ENCODE measurements at places on chromosomes 5 and 9.

DNA sequence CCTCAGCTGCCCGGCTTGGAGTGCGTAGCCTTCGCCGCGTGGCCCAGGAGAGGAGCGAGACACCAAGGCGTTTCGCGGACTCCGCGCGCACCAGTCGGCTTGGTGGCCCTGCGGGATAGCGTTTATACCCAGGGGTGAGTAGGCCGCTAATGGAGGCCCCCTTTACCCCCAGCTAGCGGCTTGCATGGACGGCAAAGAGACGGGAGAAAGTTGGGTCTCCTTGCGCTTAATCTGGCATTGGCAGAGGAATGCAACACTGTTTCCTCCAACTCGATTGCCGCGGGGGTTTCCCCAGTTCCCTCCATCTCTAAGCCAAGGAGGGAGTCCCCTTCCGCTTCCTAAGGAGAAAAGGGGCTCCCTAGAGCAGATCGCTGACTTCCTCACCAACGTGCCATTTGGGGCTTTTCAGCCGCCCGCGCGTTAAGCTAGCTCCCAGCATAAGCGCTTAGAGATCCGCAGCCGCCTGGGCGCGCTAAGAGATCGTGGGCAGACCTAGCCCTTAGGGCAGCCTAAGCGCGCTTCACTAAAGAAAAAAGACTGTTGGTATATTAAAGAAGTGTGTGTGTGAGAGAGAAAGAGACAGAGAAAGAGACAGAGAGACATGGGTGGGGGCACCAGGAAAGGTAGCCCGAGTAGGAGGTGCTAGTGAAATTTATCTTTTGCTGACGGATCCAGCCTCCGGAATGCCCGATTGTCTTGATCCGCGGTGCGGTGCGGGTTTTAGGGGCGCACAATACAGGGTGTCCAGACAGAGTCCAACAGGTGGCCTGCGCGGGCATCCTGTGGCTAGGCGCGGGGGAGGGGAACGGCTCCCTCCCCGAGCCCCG, 597.9 kb upstream of the SGCD start:
- DNase-seq: no peak

GRCh38 chr9:7086389-7086788, 328.6 kb downstream of the KDM4C start:
- DNase-seq: no peak

GRCh38 chr9:122402403-122402871, 31.6 kb downstream of the PTGS1 start:
- DNase-seq: no peak

GRCh38 chr5:57386958-57387357, 95.7 kb downstream of the ACTBL2 start:
- no peak for DNase-seq

- DNase-seq: no peak
Observed at GRCh38 chr5:143117821-143118220, 285.7 kb downstream of the NR3C1 start.

DNA sequence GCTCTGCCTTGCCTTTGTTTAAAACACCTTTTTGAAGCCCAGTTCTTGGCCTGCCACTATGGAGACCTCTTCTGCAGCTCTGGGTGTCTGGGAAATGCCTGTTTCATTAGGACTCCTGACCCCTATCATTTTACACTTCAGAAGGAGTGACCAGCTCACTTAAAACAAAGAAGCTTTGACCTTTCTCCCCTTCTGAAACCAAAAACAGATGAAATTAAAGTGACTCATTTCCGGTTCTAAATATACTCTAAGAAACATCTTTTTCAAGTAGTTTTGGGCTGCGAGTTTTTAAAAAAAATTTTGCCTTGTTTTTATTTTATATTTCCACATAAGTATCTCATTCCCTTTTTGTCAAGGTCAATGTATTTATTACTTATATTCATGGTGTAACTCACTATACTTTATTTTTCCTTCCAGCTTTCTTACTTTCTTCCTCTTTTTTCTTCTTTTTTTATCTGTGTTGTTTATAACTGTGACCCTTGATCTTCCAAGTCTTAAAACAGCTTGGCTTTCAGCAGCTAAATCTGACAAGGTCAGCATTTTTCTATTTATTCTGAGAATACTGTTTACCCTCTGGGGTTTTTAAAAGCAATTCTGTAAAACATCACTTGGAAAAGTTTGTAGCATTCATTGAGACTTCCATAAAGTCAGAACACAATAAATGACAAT, 672.9 kb downstream of the NR2F1-AS1 start:
- DNase-seq: no peak

- no peak for DNase-seq
Observed at GRCh38 chr5:176429972-176430371, 13.6 kb upstream of the CLTB start.

GRCh38 chr5:73764586-73764985, 138.6 kb downstream of the ARHGEF28 start:
- DNase-seq: no peak

DNA sequence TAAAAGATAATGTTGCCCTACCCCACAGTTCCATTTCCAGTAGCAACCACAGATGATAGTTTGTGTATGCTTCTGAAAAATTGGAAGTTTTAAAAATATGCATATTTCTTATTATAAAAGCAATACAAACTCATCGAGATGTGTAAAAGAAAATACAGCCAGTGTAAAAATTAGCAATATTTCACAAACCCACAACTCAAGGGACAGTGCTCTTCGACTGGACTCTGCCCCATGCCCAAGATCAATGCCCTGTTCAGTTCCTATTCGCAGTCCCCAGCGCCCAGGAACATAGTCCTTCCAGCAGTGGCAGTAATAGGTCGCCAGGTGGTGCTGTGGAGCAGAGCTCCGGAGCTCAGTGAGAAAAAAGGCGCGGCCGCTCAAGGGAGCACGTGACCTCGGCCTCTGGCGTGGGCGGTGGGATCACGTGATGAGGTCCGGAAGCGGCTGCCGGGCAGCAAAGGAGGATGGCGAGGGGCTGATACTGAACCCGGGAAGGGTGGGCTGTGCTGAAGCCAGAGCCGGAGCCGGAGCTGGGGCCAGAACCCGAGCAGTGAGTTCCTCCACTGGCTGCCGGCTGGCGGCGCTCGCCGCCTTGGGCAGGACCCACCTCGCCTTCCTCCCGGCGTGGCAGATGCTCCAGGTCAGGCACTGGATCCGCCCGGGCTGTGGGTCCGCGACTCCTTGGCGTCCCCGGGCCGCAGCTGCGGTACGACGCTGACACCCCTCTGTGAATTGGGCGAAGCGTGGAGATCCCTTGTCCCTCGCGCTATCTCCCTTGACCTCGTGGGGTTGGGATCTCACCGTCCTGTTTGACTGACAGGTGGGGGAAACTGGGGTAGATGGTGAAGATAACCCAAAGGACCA, at the start of gene SLC36A1:
TSS of gene SLC36A1 (plus strand) at position 430 of the 864 bp plus-strand sequence. CDS start 11,190 bp downstream, outside the sequence.
- peak; percentile 88 for DNase-seq

GRCh38 chr9:10910779-10911178, 298.0 kb upstream of the PTPRD start:
- no peak for DNase-seq

GRCh38 chr9:128113526-128114325, 13.8 kb downstream of the PTGES2 start:
- no peak for DNase-seq

DNA sequence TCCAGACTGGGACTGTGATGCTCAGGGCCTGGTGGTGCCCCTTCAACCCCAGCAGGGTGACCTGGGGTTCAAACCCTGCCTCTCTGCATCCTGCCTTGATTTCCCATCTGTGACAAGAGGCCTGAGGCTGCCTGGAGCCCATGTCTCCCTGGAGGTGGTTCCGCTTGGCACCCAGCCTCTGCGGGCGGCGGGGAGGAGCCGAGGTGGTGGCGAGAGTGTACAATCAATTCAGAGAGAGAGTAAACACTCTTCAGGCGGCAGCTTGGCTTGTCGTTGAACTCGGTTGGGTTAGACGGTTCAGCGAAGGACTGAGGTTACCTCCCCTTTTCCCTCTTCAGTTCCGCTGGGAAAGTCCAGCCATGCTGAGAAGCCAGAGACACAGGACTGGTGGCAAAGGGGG, 39.3 kb downstream of the NTNG2 start:
- DNase-seq: no peak

GRCh38 chr9:131620764-131621520, 75.6 kb downstream of the PRRT1B start:
- no peak for DNase-seq

GRCh38 chr9:95077766-95078370, 239.6 kb downstream of the FANCC start:
- no peak for DNase-seq

GRCh38 chr5:34053571-34054399, 10.8 kb upstream of the C1QTNF3 start:
- DNase-seq: no peak

All from stimulated activated CD8-positive, alpha-beta memory T cell treated with anti-CD3 and anti-CD28 coated beads, Interleukin-7, amount 100 ng/mL, for 1 hour (primary cell).